ENCODE measurements at places on chromosomes 5 and 9.

DNA sequence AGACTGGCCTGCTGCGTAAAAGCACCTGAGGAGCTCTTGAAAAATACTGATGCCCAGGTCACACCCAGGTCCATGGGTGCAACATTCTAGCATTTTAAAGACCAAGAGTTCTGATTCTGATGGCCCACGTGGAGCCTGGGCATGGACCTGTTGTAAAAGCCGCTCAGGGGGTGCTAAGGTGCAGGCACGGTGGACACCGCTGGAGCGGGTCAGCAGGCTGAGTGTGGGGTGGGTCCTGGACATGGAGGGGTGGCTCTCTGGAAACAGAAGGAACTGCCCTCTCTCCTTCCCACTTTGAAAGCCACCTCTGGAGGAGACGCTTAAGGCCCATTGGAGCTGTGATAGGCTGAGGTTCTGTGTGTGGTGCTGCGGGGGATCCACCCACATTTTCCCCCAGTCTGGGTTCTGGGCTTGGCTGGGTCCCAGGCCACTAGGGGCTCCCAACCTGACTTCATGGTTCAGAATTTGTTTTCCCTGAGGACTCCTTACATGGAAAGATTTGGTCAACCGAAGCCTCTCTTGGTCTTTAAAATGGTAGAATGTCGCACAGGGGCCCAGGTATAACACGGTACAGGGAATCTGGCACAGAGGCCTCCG is 16.6 kb downstream of the GPRIN1 start:
- no peak for DNase-seq

DNA sequence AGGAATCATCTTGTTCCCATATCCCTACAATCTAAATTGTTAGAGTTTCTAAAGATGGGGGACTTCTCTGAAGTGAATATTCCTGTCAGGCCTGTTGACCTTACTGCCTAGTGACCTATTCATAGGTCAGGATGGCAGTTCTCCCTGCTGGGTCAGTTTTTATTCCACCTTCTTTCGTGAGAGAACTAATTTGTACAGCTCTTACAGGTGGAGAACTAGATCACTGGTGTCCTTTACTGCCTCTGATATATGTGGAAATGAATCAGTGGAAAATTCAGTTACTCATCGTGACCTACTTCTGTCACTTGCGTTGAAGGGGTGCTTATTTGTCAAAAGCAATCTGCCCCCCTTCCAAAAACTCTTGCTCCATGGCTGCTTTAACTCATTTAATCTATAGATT is 164.9 kb downstream of the CD180 start:
- no peak for DNase-seq

- DNase-seq = peak; percentile 33
These were observed 71.5 kb downstream of the TRIM36 start for GRCh38 chr5:115098041-115098702.

DNA sequence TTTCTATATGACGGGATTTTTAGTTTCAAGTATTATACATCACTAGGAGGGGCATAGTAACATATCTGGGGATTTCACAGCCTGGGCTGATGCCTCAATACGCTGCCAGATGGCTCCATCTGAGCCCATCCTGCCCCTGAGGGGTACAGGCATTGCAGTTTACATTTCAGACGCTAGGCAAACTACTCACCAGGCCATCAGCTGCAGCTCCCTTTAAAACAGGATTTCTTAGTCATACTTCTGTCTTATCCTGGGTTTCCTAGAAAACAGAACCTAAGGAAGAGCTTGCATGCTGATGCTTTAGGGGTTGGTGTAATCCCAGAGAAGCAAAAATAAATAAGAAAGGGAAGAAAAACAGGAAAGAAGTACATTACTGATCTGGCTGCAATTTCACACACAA is 372.8 kb upstream of the PIK3R1 start:
- no peak for DNase-seq

DNA sequence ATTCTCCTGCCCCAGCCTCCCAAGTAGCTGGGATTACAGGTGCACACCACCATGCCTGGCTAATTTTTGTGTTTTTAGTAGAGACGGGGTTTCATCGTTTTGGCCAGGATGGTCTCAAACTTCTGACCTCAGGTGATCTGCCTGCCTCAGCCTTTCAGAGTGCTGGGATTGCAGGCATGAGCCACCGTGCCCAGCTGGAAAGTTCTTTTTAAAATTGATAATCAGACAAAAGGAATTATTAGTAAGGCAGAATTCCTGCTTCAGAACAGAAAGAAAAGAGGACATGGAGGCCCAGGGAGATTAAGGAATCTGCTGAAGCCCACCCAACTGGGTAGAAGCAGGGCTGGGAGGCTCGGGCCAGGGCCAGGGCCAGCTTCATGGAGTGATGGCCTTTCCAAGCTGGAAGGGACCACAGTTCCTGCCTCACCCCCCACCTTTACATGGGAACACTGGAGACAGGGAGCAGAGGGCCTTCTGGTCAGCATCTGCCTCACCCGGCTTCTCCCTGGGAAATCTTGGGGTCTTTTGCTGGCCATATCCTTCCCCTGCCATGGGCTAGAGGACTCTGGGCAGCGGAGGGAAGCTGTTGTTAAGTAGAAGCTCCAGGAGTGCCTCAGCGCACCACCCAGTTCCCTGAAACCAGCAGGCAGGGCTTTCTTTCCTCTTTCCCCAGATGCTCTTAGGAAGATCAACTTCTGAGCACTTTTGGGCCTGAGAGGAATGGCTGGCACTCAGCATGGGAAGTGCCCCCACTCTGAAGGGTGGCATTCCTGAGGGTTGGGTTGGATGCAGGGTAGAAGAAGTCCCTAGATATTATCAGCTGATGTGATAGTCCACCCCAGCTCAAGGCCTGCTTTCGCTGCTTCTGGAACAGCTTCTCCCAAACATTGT is 70.1 kb downstream of the RGS3 start:
- no peak for DNase-seq

GRCh38 chr9:34408173-34408572 is 31.5 kb upstream of the MYORG start:
- DNase-seq = no peak

DNA sequence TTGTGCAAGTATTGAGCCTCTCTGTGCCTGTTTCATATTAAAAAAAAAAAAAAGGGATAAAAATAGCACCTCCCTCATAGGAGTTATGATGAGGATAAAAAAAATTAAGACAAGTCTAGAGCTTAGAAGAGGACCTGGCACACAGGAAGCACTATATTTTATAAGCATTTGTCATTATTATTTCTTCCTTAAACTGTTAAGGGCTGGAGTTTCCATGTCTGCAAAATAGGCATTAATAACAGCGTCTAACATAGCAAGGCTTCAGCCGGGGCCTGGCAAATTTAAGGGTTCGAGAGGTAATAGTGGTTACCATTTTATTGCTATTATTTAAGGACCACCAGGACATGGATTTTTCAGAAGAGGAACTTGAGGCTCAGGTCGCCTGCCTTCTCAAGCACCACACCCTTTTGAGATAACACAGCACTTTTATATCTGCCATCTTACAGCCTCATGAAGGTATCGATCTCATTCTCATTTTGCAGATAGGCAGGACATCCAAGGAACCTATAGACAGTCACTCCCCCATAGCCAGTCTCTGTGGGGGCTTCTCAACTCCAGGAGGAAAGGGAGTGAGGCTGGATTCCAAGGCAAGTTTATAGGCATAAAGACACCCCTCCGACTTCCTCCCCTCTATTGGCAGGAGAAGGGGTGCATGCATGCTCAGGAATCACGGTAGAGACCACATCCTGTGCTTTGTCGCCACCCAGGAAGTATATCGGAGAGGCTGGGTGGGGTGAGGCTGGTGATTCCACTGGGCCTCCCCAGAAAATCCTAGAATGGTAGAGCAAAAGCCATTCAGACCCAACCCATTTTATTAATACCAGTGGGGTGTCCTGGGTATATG is 2.4 kb downstream of the ANXA6 start:
- peak; percentile 67 for DNase-seq

DNA sequence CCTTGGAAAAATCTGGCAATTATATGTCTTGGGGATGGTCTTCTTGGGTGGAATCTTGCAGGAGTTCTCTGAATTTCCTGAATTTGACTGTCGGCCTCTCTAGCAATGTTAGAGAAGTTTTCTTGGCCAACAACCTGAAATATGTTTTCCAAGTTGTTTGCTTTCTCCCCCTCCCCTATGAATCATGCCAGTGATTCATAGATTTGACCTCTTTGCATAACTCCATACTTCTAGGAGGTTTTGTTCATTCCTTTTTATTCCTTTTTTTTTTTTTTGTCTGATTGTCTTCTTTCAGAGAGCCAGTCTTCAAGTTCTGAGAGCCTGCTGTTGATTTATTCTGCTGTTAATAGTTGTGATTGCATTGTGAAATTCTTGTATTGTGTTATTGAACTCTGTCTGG is 56.7 kb upstream of the SLC44A1 start:
- DNase-seq = no peak

DNA sequence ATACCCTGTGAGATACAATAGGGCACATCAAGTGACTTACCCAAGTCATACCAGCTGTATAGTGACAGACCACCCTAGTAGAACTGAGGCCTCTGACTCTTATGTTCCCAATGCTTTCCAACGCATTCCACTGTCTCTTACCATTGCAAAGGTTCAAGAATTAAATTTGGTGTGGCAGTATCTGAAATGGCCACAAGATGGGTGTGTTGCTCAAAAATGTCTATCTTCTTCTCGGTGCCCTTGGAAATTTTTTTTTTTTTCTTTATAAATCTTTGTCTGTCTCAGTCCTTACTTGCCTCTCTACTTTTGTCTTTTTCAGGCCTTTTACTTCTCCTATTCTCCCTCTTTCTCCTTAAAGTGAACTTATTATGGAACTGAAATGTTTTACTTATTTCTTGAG is 48.4 kb downstream of the GPR21 start:
- no peak for DNase-seq

DNA sequence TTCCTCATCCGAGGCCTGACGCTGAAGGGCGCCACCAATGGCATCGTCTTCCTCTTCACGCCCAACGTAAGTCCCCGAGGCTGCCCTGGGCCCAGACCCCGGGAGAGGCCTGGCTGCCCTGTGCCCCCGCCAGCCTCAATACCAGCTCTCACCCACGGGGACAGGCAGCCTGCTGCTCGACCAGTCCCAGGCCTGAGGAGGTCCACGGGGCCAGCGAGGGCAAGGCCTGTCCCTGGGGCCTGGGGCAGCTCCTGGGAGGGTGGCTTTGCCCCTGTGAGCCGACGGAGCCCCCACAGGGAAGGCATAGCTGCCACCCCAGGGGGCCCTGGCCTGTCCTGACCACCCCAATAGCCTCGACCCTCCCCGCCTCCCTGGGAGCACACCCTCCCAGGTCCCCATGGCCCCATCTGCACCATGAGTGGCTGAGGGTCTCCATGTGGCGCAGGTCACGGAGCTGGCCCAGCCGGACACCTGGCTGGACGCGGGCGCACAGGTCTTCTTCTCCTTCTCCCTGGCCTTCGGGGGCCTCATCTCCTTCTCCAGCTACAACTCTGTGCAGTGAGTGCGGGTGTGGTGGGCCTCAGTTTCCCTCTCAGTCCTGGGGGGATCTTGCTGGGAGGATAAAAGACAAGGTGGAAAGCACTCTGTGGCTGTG is 11.5 kb upstream of the SLC6A18 start:
- no peak for DNase-seq

All from CD4-positive, alpha-beta T cell treated with Interleukin-4 for 1 hour (primary cell).